ENCODE measurements at places on chromosomes 16 and 17.
A peak's percentile ranks its signal among the peaks of the same experiment; 100 is the strongest.

- DNase-seq, result peak; percentile 29
Observed at GRCh38 chr16:15639061-15639568, 3.8 kb downstream of the MARF1 start.

DNA sequence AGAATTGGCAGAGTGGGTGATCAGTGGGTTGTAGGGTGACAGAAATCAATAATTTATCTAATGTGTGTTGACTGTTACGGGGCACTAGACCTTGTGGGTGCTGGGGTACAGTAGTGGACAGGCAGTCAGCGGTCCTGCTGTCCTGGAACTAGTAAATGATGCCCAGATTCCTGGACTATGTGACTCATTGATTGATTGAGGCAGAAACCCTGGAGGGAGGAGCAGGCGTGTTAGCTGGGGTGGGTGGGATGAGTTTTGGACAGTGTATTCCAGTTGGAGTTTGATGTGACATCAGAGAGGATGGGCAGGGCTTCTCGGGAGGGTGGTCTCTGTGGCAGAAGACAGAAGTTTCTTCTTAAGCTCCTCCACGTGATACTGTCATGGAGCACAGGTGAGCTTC is 24.4 kb downstream of the PRMT7 start:
- DNase-seq, result no peak

GRCh38 chr17:61907361-61907760 is 20.4 kb downstream of the INTS2 start:
- DNase-seq, result no peak

DNA sequence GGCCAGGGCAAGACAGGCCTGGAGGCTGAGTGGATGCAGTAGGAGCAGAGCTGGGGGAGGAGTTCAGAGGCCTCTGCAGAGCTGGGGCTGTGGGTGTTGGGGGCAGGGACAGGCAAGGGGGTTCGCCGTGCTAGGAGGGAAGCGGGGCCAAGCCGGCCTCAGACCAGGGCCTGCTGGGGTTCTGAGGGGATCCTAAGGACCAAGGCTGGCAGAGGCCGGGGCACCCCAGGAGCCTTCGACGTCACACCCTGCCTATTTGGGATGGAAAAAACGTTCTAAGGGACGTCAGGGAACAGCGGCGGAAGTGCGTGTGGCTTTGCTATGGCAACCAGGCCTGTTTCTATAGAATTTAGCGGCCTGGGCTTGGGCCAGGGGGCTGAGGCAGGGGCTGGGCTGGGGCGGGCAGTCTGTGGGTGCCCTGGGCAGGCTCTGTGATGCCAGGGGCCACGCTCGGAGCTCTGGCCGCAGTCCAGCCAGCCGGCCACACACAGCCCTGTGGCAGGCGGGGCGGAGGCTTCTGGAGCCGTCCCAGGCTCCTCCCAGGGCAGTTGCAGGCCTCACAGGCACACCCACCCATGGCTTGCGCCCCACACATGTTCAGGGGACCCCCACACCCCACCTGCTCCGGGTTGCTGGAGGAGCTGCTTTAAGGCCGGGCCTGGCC is 3.7 kb downstream of the TRAF7 start:
- DNase-seq, result no peak

DNA sequence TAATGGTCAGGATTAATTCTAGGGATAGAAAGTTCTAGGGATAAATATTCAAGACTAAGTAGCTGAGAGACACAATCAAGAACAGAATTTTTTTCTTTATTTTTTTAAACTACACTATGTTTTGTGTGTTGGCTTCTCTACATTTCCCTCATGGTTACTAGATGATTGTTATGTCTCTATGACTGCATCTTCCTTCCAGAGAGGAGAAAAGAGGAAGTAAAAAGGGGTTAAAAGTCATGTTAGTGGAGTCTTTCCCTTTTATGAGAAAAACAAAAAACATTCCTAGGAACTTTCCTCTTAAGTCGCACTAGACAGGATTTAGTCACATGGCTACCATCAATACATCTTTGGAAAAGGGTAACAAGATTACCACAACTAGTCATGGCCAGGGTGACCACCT is 375.0 kb downstream of the KCNJ2 start:
- no peak for DNase-seq

DNA sequence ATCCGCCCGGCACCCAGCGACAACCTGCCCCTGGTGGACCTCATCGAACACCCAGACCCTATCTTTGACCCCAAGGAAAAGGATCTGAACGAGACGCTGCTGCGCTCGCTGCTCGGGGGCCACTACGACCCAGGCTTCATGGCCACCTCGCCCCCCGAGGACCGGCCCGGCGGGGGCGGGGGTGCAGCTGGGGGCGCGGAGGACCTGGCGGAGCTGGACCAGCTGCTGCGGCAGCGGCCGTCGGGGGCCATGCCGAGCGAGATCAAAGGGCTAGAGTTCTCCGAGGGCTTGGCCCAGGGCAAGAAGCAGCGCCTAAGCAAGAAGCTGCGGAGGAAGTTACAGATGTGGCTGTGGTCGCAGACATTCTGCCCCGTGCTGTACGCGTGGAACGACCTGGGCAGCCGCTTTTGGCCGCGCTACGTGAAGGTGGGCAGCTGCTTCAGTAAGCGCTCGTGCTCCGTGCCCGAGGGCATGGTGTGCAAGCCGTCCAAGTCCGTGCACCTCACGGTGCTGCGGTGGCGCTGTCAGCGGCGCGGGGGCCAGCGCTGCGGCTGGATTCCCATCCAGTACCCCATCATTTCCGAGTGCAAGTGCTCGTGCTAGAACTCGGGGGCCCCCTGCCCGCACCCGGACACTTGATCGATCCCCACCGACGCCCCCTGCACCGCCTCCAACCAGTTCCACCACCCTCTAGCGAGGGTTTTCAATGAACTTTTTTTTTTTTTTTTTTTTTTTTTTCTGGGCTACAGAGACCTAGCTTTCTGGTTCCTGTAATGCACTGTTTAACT is 1.0 kb downstream of the NOG start:
- no peak for DNase-seq

DNA sequence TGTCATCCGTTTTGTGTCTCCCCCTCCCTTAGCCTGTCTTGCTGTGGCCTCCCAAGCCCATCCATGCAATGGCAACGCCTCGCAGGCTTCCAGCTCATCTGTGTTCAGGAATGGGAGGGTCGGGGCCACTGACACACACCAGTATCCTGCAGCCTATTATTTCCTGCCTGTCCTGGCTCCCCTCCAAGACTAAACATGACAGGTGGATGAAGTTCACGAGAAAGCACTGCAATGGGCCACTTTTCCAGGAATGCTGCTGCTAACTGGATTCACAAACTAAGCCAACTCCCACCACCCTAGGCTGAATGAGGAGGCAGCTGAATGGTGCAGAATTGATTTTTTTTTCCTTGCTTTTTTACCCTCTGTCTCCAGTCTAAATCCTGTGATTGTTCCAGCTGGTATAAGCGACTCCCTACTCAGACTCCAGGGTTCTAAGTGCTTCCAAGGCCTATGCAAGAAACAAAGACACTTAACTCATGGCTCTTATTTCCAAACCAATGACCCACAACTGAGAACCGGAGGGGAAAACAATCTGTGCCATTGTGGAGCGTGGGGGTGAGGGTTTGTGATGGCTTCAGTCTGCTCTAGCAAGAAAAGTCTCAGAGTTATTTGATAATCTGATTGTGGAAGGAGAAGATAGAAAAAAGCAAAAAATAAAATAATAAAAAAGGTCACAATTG is 23.3 kb downstream of the TMEM100 start:
- no peak for DNase-seq

DNA sequence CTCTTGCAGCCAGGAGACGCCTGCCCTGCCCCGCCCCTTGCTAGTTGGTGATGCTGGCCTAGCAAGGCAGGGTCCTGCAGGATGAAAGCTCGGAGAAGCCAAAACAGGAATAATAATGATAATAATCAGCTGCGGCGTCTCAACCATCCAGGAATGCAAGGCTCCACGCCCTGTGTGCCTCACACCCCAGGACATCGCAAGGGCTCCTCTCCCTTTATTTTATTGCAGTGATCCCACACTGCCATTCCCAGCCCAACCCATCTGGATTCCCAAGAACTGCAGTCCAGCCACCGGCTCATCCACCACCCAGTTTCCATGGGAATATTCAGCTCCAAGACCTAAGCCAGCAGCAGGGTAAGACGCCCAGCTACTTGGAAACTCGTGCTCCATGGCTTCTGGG is 21.0 kb upstream of the ZNF652 start:
- DNase-seq, result no peak

DNA sequence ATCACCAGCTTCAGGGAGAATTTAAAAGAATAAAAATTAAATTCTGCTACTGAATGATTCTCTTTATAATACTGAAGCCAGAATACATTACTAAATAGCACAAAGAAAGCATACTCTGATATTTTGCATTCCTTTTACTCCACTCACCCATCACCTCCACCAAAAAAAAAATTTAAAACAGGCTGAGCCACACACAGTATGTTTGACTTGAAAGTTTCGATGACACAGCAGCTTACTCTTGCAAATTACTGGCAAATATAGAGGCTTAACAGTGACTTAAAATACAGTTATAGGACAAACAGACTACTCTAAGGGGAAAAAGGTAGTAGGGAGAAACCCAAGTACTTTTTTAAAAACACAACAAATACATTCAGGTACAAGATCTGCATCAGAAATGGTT is 39.2 kb downstream of the GPATCH8 start:
- no peak for DNase-seq

GRCh38 chr17:80367503-80367902 is 47.5 kb upstream of the ENDOV start:
- no peak for DNase-seq

DNA sequence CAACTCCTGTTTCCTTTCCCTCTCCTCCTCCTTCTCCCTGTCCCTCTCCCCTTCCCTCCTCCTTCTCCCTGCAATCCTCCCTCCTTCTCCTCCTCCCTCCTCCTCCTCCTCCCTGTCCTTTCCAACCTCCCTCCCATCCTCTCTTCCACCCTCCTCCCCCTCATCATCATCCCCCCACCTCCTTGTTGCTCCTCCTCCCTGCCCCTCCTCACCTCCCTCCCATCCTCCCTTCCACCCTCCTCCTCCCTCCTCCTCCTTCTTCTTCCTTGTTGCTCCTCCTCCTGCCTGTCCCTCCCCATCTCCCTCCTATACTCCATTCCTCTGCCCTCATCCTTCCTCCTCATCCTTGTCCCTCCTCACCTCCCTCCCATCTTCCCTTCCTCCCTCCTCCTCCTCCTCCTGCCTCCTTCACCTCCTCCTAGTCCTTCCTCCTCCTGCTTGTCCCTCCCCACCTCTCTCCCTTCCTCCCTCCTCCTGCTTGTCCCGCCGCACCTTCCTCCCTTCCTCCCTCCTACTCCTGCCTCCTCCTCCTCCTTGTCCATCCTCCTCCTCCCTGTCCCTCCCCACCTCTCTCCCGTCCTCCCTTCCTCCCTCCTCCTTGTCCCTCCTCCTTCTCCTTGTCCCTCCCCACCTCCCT is 222.5 kb downstream of the IRF8 start:
- no peak for DNase-seq

- no peak for DNase-seq
Observed at GRCh38 chr16:15966836-15967546, 17.6 kb downstream of the ABCC1 start.

- no peak for DNase-seq
Observed at GRCh38 chr17:65998675-65999074, 193.3 kb downstream of the CEP112 start.

DNA sequence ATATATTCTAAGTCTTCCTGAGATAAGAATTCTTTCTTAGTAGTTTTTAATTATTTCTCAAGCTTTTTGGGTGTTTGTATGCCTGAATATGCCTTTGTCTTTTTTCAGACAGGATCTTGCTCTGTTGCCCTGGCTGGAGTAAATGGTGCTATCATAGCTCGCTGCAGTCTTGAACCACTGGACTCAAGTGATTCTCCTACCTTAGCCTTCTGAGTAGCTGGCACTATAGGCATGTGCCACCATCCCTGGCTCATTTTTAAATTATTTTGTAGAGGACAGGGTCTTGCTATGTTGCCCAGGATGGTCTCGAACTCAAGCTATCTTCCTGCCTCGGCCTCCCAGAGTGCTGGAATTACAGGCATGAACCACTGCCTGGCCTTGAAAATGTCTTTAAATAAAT is 41.6 kb downstream of the MAP2K4 start:
- no peak for DNase-seq

DNA sequence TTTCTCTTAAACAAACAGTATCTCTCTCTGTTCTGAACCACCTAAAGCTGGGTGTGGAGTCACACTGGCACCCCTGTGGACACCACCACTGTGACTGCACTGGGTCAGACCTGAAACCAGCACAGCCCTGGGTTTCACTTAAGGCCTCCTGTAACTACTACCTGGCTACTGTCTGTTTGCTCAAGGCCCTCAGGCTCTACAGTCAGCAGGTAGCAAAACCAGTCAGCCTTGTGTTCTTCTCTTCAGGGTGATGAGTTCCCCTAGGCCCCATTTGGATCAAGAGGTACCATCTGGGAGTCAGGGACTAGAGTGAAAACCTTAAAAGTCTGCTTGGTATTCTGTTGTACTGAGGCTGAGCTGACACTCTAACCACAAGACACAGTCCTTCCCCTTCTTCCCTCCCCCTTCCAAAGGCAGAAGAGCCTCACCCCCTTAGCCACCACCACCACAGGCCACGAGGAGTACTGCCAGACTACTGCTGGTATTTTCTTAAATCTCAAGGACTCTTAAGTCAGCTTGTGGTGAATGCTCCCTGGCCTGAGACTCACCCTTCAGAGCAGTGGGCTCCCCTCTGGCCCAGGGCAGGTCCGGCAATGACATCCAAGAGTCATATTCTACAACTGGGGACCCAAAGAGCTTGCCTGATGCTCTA is 153.2 kb upstream of the MON1B start:
- DNase-seq, result no peak

- DNase-seq, result no peak
Observed at GRCh38 chr17:80220736-80221215, 549 bp downstream of the SLC26A11 start.

- no peak for DNase-seq
Observed at GRCh38 chr16:66617728-66618127, 13.2 kb downstream of the CMTM3 start.

GRCh38 chr17:82949984-82950383 is 110.2 kb upstream of the ZNF750 start:
- no peak for DNase-seq

GRCh38 chr16:86240716-86241363 is 269.5 kb upstream of the FOXF1 start:
- DNase-seq, result no peak

All from pons (tissue), 1 donor.